ENCODE measurements at places on chromosomes 16 and 17.

- DNase-seq = no peak
Measured at GRCh38 chr17:31907342-31907962, 5.9 kb upstream of the UTP6 start.

- no peak for DNase-seq
Measured at GRCh38 chr16:85981826-85982562, 83.0 kb downstream of the IRF8 start.

GRCh38 chr17:55865072-55865762 lies 114.4 kb downstream of the PCTP start:
- DNase-seq = no peak

DNA sequence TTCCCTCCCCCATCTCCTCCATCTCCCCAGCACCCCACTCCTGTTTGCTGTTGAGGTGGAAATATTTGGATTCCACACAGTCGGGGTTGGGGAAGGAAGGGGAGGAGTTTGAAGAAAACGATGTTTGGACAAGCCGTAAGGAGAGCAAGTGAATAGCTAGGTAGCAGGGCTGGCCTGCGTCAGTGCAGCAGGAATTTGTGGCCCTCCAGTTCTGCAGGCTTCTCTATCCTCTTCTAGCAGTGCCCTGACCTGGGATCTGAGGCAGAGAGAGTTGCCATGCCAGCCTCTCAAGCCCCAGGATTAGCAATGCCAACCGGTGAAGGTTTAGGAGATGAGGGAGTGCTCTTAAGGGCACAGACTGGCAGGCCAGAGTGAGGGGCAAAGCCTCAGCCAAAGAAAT lies 12.5 kb downstream of the TLCD2 start:
- no peak for DNase-seq

DNA sequence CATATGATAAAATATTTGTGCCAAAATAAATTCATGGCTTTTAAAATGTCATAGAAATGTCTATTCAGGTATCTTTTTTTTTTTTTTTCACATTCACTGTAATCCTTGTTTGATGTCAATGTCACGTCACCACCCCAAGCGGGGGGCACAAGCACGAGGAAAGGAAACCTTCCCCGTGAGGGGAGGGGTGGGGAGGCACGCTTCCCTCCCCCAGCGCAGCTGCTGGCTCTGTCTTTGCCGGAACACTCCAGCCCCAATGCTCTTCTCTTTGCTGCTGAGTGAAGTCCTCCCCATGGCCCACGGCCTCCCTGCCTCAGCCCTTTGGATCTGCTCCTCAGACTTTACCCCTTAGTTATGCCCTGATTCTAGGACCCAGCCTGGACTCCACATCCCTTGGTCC lies 1.5 kb downstream of the SLC35G3 start:
- no peak for DNase-seq

Measured in T-helper 2 cell (primary cell).